NCI-H526 treated with DMSO at 0.1 percent for 48 hours (cell line): ENCODE measurements at places on chromosomes 2 and 18.

DNA sequence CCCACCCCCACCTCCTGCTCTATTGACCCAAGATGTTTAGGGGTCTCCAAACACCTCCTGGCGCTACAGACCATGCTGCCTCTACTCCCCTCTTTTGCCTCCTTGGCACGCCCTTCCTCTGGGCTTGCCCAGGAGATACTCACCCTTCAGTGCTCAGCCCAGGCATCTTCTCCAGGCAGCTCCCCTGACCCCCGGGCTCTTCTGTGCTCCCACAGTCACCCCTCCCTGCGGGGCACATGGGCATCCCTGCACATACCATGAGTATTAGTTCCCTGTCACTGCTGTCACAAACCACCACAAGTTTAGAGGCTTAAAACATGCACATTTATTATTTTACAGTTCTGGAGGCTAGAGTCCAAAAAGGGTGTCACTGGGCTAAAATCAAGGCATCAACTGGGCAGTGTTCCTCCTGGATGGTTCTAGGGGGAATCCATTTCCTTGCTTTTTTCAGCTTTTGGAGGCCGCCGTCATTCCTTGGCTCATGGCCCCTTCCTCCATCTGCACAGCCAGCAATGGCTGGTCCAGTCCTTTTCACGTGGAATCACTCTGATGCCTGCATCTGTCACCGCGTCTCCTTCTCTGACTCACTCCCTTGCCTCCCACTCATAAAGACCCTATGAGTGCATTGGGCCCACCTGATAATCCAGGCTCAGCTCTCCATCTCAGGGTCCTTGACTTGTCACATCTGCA, 230.4 kb upstream of the COPS8 start:
- DNase-seq = no peak

DNA sequence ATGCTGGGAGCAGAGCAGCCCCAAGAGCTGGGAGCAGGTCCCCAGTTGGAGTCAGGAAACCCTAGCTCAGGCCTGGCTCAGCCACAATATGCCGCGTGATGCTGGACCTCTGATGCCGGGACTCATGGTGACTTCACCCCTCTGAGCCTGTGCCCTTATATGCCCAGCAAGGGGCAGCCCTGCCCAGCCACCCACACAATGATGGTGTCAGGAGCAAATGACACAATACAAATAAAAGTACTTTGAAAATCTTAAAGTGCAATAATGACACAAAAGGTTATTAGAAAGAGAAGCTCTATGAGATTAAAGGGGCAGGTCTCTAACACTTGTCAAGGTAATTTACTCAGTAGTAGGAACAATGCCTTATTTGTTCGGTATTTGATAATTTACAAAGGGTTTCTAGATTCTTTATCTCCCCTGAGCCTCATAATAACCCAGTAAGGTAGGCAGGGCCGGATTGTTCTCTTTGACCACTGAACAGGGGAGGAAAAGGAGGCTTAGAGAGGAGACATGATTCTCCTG, 18.3 kb upstream of the KIF3C start:
- no peak for DNase-seq

GRCh38 chr2:127582863-127583861, 47.7 kb downstream of the MYO7B start:
- no peak for DNase-seq

DNA sequence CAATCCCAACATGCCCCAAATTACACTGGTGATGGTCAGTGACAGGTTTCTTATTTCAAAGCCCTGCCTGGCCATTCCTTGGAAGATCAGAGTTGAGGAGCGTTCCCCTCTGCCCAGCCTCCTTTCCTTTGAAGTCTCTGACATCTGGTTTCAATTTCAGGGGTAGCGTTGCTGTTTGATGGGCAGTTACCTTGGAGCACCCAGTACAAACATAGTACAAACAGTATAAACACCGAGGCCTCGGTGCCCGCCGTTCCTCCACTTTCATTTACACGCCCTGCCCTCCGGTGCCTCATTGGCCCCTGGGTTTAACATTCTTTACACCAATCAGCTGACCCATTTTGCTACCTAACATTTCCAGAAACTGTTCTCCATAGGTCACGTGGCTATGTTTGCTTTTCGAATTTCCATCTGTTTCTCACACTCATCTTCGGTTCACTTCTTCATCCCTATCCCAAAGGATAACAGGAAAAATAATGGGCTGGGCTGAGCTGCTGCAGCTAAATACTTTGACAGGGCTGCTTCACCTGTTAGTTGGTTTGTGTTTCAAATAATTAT, 65.6 kb downstream of the NRP2 start:
- no peak for DNase-seq

GRCh38 chr18:48345596-48345995, 63.6 kb downstream of the ZBTB7C start:
- DNase-seq = no peak

GRCh38 chr2:112893752-112894151, 17.2 kb upstream of the IL37 start:
- DNase-seq = no peak

GRCh38 chr2:9961013-9961412, 9.5 kb downstream of the GRHL1 start:
- no peak for DNase-seq

DNA sequence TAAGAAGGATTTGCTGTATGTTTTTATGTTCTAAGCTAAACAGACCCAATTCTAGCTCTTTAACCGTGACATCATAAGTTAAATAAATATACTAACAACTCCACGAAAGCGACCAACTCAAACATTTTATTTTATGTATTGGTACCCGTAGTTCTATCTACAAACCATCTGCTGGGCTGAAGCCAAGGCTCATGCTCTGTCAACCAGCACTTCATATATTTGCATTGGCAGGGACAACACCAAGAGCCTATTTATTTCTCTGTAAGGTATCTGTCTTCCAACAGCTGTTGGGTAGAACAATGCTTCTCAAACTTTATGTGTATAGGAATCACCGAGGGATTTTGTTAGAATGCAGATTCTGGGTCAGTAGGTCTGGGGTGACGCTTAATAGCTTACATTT, 64.5 kb downstream of the PID1 start:
- no peak for DNase-seq

DNA sequence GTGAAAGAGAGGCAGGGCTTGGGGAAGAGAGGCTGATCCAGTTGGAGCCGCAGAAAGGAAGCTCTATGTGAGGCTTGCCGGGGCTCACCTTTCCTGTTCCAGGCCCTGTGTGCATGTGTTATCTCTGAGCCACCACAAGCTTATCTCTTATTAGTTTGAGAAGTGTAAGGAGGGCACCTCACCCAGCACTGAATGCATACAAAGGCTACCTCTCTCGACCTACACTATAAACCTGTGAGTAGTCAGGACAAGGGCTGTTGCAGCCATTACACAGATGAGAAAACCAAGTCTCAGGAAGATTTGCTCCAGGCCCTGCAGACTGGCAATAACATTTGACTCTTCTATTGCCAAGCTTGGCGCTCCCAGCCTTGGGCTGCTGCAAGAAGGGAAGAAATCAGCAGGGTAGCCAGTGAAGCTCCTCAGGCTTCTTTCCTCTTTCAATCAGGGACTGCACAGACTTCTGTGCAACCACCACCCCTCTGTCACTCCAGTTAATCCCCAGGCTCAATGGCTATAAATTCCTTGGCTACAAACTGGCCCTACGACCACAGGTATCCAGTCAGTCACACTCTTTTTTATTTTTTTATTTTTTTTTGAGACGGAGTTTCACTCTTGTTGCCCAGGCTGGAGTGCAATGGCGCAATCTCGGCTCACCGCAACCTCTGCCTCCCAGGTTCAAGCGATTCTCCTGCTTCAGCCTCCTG, 73.8 kb downstream of the CLHC1 start:
- no peak for DNase-seq

GRCh38 chr2:9000442-9000841, 3.0 kb downstream of the MBOAT2 start:
- DNase-seq = no peak

GRCh38 chr18:65749841-65750240, 971 bp upstream of the CDH7 start:
- no peak for DNase-seq

GRCh38 chr2:54876764-54877163, 153.3 kb downstream of the EML6 start:
- DNase-seq = no peak

DNA sequence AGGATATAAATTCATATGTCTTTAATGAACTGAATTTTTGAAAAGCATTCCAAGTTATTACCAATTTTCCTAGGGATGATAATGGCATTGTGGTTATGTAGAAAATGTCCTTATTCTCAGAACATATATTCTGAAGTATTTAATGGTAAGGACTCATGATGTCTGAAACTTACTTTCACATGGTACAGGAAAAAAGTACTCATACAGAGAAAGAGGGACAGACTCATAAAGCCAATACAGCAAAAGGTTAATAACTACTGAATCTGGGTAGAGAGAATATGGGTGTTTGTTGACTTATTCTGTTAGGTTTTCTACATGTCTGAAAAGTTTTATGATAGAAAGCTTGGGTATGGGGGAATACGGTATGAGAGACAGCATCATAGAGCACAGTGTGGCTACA, 84.3 kb upstream of the SERTAD2 start:
- no peak for DNase-seq

- no peak for DNase-seq
Measured at GRCh38 chr2:2787301-2787907, 456.3 kb upstream of the MYT1L start.

DNA sequence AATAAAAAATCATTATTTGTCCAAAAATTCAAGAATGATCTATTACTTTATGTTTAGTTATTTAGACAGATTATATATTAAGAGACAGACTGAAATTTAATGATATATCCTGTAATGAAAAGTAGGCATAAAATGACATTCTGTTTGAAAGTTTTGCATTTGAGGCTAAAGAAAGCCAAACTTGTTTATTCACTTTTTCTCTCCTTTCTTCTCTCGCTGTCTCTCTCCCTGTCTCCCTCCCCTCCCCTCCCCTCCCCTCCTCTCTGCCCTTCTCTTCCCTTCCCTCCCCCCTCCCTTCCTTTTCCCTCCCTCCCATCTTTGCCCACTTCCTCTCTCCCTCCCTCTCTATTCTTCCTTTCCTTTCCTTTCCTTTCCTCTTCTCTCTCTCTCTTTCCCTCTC, 270.6 kb downstream of the MYT1L start:
- no peak for DNase-seq

- no peak for DNase-seq
Measured at GRCh38 chr2:10283106-10284062, 19.3 kb upstream of the HPCAL1 start.

DNA sequence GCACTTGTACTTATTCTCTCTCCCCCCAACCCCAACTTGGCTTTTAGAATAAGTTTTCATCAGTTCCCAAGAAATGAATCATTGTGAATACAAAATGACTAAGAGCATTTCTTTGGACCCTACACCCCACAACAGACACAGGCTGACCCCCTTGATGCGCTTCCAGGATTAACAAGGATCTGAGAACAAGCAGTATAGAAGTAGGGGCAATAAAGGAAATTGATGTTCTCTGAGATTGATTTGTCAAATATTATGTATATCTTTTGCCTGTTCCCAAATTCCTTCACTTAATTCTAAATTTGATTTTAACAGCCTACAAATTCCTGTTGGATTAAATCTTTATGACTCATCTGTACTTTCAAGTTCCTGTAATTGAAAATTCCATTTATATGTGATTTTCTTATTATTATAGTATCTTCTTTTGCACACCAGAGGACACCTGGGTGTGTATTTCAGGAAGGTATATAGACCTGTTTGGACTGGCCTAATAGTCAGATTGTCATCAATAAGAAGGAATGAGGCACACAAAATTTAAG, 10.2 kb upstream of the PTPN4 start:
- DNase-seq = no peak

- no peak for DNase-seq
Measured at GRCh38 chr2:186675380-186675779, 18.5 kb upstream of the FAM171B start.

DNA sequence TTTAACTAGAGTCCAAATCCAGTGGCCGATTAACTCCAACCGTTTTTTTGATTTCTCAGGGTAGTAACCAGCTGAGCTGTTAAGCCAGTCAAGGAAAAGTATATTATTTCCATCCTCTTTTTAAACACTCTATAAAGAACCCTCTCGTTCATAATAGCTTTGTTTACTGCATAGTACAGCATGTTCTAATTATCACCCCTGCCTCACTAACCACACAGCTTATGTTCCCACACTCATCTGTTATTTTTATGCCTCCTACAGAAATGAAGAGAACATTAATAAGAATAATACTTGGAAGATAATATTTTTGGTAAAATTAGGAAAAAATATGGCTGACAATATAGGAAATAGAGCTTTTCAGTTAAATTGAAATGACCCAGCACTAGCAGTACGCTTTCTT, 2132.8 kb upstream of the CELF4 start:
- no peak for DNase-seq

- DNase-seq = no peak
Measured at GRCh38 chr2:217993817-217994463, 8.9 kb downstream of the TNS1 start.

DNA sequence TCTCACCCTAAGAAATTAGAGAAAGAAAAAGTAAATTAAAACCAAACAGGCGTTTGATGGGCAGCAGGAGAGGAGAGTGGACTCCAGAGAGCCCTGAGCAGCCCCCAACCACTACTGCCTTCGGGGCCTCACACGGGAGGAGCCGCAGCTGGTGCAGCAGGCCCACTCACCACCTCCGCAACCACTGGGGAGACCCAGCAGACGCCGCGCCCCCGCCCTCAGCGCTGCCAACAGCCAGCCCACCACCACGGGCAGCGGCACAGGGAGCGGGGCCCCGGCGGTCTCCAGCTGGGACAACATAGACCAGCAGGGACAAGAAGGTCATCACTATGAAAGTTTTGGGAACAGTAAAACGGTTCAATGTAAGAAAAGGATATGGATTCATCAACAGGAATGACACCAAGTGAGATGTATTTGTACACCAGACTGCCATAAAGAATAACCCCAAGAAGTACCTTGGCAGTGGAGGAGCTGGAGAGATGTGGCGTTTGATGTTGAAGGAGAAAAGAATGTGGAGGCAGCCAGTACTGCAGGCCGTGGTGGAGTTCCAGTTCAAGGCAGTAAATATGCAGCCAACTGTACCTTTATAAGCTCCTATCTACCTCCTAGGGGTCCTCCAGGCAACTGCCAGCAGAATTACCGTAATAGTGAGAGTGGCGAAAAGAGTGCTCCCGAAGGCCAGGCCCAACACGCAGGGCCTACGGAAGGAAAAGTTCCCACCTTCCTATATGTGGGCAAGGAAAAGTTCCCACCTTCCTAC, 76.5 kb downstream of the OLA1 start:
- DNase-seq = no peak

DNA sequence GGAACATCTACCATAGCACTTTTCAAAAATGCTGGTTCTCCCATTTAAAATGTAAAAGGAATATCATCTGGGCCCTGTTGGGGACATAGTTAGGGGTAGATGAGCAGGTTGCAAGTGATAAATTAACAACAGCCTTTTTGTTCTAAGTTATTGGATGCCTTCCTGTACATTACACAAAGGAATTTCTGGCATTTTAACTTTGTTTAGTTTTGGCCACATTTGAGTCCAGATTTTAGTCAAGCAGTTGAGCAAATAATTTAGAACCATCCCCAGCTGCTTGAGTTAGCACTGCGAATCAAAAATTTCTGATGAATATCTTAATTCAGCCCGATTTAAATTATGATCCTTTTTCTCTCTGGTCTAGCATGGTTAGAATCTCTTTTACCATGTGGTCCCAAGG, 124.4 kb downstream of the TTC27 start:
- DNase-seq = no peak

GRCh38 chr2:84102274-84102673, 356.8 kb downstream of the SUCLG1 start:
- no peak for DNase-seq

- no peak for DNase-seq
Measured at GRCh38 chr2:69143748-69144360, 130.9 kb downstream of the ANTXR1 start.

- DNase-seq = no peak
Measured at GRCh38 chr18:35508030-35508429, 10.3 kb upstream of the INO80C start.

GRCh38 chr18:2588666-2589344, 17.4 kb downstream of the NDC80 start:
- DNase-seq = no peak
